ENCODE measurements at places on chromosomes 11 and 22.

DNA sequence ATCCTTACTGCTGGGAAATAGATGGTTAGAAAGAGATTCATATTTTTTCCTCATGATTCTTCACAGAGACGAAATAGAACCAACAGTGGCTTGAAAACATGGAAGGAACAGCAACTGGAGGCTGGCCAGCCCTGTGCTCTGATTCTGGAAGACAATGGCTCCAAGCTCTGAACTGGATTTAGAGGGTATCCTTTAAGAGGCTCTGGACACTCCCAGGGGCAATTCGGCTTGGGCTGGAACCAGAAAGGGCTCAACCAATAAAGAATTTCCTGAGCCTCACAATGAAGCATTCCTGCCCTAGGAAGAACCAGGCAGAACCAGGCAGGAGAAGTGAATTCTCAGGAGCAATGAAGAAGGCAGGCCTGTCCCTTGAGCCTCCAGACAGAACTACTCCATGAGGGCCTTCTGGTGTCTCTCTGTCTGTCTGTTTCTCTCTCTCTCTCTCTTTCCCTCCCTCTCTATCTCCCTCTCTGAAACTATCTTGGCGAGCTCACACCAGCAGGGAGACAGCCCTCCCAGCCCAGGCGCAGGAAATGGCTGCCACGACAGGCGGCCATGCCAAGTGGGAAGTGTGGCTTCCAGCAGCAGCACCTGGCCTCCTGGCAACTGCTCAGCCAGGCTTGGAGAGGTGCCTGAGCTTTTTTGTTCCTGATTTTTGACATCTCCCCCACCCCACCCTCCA lies 93.3 kb downstream of the RCN1 start:
- no peak for DNase-seq

DNA sequence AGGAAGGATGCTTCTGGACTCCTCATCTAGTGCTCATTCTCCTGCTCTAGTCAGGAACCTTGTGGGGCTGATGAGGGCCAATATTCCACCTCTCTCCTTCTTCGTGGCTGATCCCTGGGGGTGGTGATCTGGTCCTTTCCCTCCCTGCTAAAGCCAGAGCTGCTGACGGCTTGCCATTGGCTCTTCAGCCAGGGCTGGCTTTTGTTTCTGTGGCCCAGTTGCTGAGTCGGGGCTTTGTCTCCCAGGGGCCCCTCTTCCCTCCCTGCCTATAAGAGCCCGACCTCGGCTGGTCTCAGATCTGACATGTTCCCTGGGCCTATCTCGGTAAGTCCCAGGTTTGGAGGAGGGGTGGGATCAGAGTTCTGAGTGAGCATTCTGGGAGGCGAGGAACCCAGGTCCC lies at the start of gene CRYBA4:
CRYBA4 (plus strand) TSS at position 301 of the 400 bp plus-strand sequence. CDS start 634 bp downstream, outside the sequence.
- no peak for DNase-seq

GRCh38 chr11:81578571-81578970 lies 1155.1 kb downstream of the FAM181B start:
- DNase-seq: no peak

GRCh38 chr22:45805413-45805812 lies 133.8 kb downstream of the ATXN10 start:
- DNase-seq: no peak

GRCh38 chr11:120971825-120972224 lies 52.1 kb upstream of the TBCEL start:
- DNase-seq: no peak

DNA sequence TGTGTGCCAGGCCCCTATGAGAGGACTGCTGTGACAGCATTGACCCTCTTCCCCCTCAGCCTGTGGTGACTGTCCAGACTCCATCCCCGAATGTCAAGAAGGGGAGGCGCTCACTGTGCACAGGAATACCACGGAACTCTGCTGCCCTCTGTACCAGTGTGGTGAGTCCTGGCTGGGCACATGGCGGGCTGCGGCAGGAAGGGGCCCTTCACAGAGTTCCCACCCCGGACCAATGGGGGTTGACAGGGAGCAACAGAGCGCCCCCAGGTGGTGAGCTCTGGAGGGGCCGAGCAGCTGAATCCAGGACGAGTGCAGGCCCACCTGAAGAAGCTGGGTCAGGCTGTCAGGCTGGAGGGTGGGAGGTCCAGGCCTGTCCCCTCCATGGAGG lies 83.8 kb upstream of the MYOD1 start:
- no peak for DNase-seq

GRCh38 chr11:15288863-15289262 lies 174.1 kb downstream of the INSC start:
- DNase-seq: no peak
